ENCODE measurements at places on chromosomes 4 and X.

DNA sequence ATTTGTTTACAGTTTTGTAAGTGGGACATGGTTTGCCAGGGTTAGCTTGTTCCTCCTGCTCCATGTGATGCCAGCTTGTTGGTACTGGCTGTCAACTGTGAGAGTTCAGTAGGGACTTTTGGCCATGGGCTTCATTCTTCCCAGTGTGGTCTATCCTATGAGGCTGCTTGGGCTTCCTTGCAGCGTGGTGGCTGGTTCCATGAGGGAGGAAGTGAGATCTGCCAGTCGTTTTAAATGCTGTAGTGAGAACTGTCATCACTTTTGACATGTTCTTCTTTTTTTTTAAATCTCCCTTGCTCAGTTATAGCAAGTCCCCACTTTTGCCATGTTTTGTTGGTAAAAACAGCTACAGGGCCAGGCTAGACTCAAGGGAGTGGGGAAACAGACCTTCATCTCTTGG is 15.9 kb downstream of the NSD2 start:
- DNase-seq: no peak

- no peak for DNase-seq
Observed at GRCh38 chr4:22220965-22221364, 272.4 kb upstream of the KCNIP4 start.

GRCh38 chrX:152917656-152918579 is 20.1 kb downstream of the ZNF185 start:
- DNase-seq: no peak

DNA sequence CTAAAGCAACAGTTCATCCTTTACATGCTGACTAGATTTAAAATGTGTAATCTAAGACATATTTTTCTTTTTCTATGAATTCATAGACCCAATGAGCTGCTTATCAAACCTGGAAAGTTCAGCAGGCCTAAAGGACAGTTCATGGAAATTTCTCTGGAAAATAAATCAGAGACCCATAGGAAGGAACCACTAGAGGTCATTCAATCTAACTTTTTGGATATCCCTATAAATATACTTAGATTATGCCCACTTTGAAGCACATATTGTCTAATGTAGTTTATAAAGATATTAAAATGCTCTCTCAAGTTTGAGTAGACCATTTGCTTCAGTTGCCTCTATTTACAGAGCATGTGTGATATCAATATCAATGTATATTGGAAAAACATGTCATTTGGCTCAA is 473.0 kb downstream of the FAT4 start:
- DNase-seq: no peak

GRCh38 chr4:107131295-107131694 is 95.2 kb upstream of the DKK2 start:
- no peak for DNase-seq

DNA sequence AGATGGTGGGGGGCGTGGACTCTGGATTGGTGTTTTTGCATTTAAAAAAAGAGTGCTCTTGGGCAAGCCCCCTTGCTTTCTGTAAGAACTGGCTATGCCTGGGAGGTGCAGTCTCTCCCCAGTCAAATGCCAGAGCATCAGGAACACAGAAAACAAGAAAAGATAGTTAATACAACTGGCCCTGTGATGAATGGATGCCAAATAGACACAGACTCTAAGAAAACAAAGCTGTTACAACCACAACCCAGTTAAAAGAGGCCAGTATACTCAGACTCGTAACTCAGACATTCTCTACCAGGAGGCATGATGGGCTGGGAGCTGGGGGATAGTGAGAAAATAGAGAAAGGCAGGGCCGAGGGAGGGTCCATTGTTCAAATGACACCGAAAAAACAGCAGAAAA is 32.5 kb upstream of the C1QTNF7 start:
- no peak for DNase-seq

DNA sequence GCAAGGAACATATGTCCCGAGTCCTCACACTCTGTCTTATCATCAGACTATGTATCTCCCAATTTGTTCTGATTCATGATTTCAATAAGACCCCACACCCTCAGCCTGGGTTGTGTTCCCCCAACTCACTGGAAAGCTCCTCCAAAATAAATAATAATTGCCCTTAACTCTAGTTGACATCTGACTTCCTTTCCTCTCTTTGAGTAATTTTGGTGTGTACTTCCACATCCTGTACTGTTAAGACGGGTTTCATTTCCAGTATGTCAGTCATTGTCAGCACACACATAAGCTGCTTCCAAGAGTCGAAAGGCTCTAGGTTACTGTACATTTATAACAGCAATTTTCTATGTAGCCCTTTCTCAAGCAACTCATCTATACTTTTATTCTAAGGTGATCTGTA is 52.2 kb upstream of the C1QTNF7 start:
- no peak for DNase-seq

DNA sequence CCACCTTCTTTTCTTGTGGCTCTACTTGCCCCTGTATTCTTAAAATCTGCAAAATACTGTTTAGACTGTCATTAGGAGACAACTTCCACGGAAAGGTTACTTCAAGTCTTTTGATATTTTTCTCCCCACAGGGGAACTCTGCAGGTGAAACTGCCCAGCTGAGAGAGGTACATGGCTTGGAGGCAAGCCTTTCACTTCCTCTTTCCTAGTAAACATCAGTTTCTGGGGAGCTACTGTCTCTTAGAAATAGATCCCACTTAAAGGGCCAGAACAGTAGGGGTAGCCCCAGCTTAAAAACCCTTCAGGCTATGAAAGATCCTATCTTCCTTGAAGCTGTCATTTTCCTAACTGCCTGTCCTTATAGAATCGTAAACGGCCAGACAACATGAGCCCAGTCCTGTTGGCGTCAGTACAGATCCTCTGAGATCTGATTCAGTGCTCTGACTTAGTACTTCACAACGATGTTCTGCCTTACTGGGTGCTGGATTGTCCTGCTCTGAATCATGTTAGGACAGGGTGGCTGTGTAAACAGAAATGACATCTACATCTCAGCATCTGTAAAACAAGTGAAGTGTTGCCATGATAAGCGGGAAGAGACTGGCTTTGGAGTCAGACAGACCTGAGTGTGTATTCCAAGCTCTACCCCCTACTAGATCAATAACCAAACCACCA is 102.1 kb downstream of the ITIH6 start:
- no peak for DNase-seq

GRCh38 chr4:76856243-76857073 is 41.5 kb downstream of the SOWAHB start:
- no peak for DNase-seq

- no peak for DNase-seq
Observed at GRCh38 chr4:94342694-94343093, at the start of gene HPGDS. TSS of gene HPGDS (minus strand) at chr4:94342836. CDS start at chr4:94334629, 8,207 bp downstream.

GRCh38 chr4:121574618-121575017 is 122.2 kb downstream of the ANXA5 start:
- no peak for DNase-seq

DNA sequence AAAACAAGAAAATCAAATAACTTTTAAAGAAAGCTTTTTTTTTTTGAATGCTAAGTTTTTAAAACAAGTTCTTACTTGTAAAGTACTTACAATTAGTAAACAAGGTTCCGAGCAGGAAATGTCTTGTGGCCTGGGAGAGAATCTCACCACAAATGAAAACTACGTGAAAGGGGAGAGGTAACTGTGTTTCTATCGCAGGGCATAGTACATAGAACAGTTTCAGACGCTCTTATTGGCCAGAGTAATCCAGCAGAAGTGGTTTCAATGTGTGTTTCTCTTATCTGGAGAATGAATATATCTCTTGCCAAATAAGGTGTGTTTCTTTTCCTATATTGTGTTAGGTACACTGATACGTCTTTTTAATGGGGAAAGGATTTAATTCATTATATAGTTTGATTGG is at the start of gene PLAC8:
PLAC8 (minus strand) TSS at position 154 of the 400 bp plus-strand sequence. CDS start 6,808 bp downstream, outside the sequence.
- DNase-seq: no peak

GRCh38 chrX:43974741-43975465 is 1.7 kb upstream of the NDP start:
- no peak for DNase-seq

- no peak for DNase-seq
Observed at GRCh38 chrX:15781961-15782699, 8.2 kb upstream of the ZRSR2 start.

DNA sequence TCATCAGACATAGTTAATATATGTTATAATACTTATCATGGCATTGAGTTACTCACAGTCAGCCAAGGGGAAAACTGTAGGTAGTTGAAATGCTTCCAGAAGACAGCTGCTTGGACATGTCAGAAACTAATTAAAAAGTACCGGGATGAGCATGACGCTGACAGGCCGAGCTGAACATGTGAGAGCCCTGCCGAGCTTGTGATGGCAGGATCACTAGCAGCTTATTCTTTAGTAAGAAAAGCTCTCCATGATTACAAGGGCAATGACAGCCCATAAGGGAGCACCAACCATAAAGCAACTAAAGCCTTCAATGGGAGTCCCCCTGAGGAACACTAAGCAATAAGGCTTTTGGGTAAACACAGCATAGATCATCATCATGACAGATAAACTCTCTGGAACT is 435.6 kb downstream of the TLL1 start:
- DNase-seq: no peak

DNA sequence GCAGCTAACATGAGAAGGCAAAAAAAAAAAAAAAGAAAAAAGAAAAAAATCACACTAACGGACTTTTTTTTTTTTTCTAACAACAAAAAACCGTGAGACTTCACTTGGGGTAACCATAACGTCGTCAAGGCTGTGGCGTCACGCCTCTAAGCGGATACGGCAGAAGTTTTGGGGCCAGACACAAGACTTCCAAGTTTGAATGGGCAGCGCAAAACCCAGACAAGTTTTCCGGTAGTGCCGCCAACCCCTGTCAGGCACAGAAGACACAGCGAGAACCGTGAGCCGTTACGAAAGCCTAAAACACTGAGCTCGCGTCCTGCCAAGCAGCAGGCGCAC is 556 bp upstream of the SMARCA5 start:
- no peak for DNase-seq

GRCh38 chr4:16142598-16143310 is 58.9 kb upstream of the PROM1 start:
- no peak for DNase-seq

DNA sequence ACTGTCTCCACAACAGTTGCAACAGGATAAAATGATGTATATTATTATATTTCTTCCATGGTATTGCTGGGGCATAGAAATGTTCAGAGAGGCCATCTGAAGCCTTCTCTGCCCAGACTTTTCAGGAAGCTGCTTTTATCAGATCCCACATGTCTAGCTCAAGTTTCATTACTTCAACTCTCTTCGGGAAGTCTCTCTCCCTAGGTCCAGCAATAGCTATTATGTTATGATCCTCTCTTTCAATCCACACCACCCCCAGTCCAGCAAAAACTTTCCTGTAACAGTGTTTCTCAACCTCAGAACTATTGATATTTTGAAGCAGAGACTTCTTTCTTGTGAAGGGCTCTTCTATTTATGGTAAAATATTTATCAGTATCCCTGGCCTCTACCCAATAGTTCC is 44.9 kb downstream of the CXCL1 start:
- no peak for DNase-seq

GRCh38 chr4:180084561-180084960 is 2158.6 kb upstream of the TENM3 start:
- DNase-seq: no peak

DNA sequence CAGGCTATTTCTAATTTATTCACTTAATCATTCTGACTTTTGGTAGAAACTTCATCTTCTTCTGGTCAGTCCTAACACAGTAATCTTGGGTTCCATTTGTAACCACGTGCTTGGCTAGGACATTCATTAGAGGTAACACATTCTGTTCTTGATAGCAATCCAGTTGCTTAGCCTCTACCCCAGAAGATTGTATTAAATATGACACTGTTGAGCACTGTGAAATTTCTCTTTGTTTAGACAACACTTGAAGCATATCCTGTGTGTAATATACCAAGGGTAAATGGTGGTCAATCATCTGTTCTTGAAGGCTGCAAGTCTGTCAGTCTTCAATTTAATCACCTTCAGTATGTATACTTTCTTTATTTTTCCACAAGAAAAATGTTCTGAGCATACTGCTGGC is 523.0 kb downstream of the ANKRD50 start:
- DNase-seq: no peak

- DNase-seq: no peak
Observed at GRCh38 chr4:84238247-84239090, 260.6 kb downstream of the NKX6-1 start.

GRCh38 chr4:168124008-168124641 is 31.8 kb downstream of the ANXA10 start:
- DNase-seq: no peak

DNA sequence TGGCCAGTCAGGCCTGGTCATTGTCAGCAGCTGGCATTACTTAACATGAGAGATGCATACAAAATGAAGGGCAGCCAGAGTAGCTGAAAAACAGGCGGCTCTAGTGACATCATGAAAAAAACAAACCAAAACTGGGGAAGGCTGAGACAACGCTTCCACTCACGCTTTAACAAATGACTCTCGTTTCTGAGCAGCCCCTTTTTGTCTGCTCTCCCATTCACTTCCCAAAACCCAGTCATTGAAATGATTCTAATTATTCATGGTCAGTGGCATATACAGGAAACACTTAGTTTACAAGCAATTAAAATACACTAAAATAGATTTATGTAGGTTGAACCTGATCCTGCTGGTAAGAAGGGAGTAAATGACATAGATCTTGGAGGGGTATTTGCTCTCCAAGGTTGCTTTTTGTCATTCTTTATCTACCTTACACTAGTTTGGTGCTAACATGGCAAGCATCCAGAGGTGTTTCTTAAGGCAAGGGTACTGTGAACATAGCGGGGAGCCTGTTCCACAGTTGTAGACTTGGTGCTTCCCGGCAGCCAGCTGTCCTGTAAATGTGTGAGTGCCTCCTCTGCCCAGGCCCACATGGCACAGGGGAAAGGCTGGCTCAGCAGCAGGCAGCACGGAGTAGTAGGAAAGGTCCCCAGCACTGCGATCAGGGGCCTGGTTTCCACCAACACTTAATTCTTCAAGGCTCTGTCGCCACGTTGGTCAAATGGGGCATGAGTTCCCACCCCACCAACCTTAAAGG is 61.2 kb upstream of the CITED1 start:
- no peak for DNase-seq

GRCh38 chr4:4867375-4868039 is 8.0 kb downstream of the MSX1 start:
- DNase-seq: no peak

DNA sequence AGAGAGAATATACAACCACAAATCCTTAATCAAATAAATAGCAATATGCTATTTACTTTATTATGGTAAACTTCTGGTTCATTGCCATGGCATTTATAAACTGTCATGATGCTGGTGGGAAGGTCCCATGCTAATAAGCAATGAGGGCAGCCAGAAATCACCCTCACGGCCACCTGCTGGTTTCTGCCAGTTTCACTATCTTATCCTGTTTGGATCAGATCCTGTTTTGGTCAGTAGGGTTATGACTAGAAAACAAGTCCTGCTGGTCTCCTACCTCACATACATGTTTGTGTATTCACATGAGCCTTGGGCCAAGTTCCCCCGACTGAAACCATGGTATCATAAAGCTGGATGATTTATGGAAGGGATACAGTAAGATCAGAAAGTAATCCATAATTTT is 28.1 kb downstream of the XAGE5 start:
- no peak for DNase-seq

DNA sequence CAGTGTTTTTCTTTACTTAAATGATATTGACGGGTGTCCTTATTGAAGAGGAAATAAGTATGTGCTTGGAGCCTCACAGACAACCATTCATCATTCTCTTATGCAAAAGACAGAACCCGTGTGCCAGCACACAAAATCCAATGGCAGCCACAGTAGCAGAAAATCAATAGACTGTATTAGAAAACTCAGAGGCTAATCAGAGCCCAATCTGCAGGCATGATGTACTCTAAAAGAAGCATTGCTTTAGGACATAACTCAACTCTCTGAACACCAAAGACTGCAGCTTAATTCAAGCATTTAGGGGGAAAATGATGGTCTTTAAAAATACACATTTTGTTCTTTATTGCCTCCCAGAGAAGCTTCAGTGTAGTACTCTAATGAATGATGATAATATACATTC is 476.9 kb downstream of the PDHA2 start:
- no peak for DNase-seq

Measured in cerebellar nuclear complex (tissue), 1 donor.